HS-27A (cell line): ENCODE measurements at places on chromosomes 11 and 22.

DNA sequence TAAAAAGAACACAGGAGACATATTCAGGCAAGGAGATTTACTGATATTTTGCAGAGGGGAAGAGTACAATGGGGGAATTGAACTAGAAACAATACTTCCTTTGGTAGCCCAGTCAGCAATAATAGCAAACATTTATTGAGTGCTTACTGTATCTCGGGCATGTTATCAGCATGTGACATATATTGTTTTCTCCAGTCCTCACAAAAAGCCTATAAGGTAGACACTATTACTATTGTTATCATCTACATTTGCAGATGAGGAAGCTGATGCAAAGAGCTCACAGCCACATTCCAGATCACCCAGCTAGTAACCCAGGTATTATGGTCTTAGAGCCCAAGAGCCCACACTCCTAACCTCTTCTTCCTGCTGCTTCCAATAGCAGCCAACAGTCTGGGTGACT, 27.9 kb downstream of the NAV2 start:
- DNase-seq, result no peak

DNA sequence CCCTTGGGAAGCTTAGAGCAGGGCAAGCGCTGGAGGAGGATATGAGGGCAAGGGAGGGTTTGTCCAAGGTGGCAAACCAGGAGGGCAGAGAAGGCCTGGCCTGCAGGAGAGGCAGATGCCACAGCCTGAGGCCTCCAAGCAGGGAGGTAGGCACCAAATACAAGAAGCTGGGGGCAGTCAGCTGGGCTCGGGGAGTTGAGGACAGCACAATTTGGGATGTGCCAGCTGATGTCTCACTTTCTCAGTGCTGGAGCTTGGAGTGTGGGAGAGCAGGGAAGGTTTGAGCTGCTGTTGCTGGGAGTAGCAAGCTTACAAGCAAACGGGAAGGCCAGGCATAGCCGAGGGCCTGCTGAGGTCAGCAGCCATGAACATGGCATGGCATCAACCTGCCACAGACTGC, 4.0 kb downstream of the ZDHHC24 start:
- DNase-seq, result no peak

GRCh38 chr11:114964676-114965214, 286.4 kb downstream of the NXPE2 start:
- DNase-seq, result no peak

DNA sequence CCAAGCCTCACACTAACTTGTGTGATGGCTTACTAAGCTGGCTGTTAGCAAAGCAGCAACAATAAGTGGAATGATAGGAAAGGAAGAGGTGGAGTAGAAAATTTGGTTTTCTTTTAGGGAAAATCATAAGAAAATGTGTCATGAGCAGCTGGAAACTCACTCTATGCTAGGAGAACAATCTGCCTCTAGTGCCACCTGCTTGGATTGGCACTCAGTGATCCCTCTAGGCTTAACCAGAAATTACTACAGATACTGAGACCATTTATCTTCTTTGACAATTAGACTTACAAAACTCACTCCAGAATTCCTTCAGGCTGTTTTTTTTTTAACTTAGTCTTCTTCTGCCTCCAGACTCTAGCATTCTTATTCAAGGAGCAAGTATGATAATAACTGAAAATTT, 117.3 kb downstream of the CD44 start:
- no peak for DNase-seq

DNA sequence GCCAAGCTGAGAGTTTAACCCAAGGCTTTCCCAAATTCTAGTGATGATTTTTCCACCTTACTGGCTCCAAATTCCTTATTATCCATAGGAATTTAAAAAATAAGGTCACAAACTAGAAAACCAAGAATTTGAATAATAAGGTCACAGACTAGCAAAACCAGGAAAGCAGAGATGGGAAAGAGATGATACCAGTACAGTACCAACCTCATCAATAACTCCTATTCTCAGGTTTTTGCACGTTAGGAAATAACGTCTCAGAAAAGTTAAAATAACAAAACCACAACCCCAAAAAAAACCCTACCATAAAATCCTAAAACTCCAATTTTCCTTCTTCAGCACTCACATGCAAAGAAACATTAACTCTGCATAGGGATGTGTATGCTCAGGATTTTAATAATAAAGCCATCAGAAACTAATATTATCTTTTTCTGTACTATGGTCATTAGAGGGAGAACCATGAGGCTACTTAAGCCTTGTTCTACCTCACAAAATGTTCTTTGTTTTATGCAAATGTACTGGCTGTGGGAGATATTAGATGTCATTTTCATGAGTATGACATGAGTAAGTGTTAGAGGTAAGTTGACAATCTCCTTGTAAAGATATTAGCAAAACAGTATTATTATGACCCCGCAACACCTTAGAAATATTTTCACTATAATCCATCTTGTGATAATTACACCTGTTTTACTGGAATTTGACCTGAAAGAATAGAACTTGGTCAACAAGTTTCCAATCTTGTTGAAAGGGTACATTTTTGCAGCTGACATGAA, 16.1 kb upstream of the EED start:
- DNase-seq, result no peak

DNA sequence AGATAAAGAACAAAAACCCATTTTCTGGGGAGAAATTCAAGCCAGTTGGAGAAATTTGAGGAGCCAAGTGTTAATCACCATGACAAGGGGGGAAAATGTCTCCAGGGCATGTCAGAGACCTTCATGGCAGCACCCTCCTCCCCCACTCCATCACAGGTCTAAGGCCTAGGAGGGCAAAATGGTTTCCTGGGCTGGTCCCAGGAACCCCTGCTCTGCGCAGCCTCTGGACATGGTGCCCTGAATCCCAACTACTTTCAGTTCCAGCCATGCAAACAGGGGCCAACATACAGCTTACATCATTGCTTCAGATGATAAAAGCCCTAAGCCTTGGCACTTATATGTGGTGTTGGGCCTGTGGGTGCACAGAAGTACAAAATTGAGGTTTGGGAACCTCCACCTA, 167.5 kb downstream of the LUZP2 start:
- no peak for DNase-seq

DNA sequence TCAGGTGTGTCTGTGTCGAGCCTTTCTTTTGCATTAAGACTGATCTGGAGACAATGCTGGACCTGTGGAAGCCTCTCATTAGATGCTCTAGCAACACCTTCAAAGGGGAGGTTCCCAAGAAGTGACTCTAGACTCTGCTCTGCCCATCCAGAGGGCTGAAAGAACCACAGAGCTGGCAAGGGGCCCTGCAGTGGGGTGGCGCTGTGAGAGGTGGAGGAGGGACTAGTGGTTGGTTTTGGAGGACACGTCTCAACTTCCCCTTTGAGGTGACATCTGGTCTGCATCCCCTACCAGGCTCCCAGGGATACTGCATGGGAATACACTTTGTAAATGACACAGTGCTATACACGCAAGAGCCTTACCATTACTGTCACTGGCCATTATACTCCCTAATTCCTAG, 34.2 kb upstream of the SYT13 start:
- DNase-seq, result no peak

DNA sequence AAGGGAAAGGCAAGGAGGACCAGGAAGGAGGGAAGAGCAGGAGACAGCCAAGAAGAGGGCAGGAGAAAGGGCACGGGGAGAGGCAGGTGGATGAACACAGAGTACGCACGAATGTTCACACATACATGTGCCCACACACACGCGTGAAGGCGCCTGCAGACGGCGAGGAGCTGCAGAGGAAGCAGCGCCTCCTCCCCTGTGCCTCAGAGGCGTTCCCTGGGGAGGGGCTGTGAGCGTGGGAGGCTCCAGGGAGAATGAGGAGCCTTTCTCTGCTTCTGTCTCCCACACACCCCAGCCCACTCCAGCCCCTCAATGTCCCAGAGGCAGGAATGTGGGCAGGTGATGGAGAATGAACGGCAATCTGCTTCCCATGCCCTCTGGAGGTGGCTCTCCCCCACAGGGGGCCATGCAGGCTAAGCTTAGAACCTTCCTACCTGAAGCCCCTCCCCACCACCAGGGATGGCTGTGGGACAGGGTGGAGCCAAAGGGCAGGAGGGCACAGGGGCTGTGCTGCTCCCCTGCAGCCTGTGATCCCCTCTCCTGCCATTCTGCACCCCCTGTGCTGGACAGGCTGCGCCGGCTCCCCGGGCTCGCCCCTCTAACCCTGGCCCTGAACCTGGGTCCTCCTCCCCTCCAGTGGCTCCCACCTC, 25.3 kb downstream of the PPM1F start:
- DNase-seq, result no peak

- no peak for DNase-seq
These were observed 3.0 kb upstream of the SEC14L3 start for GRCh38 chr22:30474683-30475424.

- DNase-seq, result peak; percentile 98
These were observed 72.5 kb downstream of the MICAL2 start for GRCh38 chr11:12182676-12183541.

DNA sequence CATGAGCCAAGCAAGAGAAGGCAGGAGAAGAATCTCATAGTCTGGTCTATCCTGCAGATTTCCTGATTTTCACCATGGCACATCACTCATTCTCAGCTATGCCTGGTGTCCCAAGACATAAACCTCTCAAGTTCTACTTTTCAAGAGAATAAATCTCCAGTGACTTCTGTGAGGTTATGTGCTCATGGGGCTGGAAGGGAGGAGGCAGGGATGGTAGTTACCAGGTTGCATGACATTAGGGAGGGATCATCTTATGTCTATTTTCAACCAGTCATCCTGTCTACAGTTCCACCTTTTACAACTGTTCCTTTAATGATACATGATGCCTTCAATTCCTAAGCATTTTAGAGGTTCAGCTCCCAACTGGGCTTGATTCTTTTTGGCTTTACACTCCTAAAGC, 297.7 kb downstream of the SOX6 start:
- no peak for DNase-seq
